ENCODE measurements at places on chromosomes 16 and 17.
A peak's percentile ranks its signal among the peaks of the same experiment; 100 is the strongest.

DNA sequence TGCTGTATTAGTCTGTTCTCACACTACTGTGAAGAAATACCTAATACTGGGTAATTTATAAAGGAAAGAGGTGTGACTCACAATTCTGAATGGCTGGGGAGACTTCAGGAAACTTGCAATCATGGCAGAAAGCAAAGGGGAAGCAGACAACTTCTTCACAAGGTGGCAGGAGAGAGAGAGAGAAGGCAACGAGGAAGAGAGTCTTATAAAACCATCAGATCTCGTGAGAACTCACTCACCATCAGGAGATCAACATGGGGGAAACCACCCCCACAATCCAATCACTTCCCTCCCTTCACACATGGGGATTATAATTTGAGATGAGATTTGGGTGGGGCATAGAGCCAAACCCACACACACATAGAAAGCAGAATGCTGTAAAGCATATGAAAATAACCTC lies 896.2 kb downstream of the CDH11 start:
- H3K4me1 ChIP-seq, result no peaks in the 10 kb centered on the region
- H3K36me3 ChIP-seq, result no peaks in the 10 kb centered on the region
- no peaks in the 10 kb centered on the region for H3K27me3 ChIP-seq

DNA sequence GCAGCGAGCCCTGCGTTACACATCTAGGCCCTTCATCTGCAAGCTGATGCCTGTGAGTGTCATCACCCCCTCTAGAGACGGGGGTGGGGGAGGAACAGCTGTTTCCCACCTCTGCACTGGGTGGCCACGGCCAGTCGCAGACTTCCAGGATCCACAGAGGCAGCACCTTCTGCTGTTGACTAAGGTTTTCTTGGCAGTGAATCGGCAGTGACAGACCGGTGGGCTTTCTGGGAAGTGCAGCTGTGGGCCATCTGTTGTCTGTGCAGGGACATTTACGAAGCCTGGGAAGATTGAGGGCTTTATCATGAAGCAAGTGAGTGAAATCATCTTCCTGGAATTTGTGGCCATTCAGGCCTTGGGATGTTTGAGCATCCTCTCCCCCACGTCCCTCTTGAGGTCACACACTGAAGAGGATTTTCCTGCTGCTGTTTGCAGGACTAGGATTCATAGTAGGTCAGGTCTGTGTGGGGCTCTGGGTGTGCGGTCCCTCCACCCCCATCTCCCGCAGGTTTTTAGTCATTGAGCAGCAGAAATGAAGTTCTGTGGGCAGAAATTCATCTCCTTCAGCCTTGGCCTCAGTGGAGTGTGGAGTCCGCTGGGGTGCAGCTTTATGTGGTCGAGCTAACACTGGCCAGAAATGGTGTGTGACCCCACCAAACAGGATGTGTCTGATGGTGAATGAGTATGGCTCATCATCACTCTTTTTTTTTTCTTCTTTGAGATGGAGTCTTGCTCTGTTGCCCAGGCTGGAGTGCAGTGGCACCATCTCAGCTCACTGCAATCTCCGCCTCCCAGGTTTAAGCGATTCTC lies 12.0 kb downstream of the PGS1 start:
- H3K36me3 ChIP-seq, result peaks cover 34% of the 10 kb centered on the region
- DNase-seq, result peak; percentile 33
- no peak overlapping the region for H3K27ac ChIP-seq
- H3K4me1 ChIP-seq, result peaks cover 52% of the 10 kb centered on the region
- H3K4me3 ChIP-seq, result no peak overlapping the region

DNA sequence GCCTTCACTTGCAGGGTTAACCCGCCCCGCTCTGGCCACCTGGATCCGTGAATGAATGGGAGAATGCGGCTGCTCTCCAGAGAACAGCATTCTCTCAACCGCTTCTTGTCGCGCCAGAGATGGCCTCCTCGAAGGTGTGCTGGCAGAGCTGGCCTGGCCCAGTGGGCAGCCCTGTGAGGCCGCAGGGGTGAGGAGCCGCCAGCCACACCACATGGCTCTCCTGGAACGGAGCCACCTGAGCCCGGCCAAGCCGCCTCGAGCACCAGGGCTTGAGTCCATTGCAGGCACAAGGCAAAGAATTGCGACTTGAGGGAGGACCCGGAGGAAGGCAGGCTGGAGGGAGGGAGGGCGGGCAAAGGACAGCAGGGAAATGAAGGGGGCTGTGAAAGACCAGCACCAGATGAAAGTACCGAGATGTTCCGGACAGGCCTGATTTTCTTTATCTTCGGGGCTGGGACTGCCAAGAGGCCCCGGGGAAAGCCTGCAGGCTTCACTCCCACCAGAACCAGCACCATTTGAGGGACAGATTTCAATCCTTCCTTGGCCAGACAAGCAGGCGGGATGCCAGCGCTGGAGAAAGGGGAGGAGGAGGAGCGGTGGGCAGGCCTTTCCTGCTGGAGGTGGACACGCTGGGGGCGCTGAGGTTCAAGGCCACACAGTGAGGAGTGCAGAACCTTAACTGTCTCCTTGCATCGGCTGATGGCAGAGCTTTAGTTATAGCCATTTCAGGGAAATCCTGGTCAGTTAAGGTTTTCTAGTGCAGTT lies 69.4 kb downstream of the MRC2 start:
- no peak overlapping the region for H3K27ac ChIP-seq
- DNase-seq, result no peak
- peaks cover 8% of the 10 kb centered on the region for H3K4me1 ChIP-seq

GRCh38 chr17:34366529-34367107 lies 3.6 kb upstream of the CCL1 start:
- no peaks in the 10 kb centered on the region for H3K27me3 ChIP-seq
- no peaks in the 10 kb centered on the region for H3K36me3 ChIP-seq
- H3K4me1 ChIP-seq, result peaks cover 79% of the 10 kb centered on the region
- no peak for DNase-seq

DNA sequence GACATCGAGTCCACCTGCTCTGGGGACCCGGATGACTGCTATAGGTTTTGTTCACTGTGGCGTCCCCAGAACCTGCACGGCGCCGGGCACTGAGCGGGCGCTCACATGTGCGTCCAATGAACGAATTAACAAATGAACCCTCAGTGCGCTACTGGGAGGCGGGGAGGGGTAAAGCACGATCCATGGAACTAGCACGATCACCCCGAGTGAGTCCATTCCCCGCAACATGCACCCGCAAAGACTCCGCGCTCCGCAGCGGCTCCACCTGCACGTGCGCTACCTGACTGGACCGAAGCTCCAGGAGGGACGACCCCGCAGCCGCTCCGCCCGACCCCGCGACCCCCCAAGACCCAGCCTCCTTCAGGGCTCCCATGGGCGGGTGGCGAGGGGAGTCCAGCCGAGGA lies 491 bp downstream of the TRAP1 start:
- peak; percentile 6 for DNase-seq
- no peaks in the 10 kb centered on the region for H3K36me3 ChIP-seq
- peaks cover 16% of the 10 kb centered on the region for H3K4me1 ChIP-seq
- peak overlapping the region; percentile 66 for H3K27ac ChIP-seq
- no peaks in the 10 kb centered on the region for H3K27me3 ChIP-seq
- H3K4me3 ChIP-seq, result peak overlapping the region; percentile 84

DNA sequence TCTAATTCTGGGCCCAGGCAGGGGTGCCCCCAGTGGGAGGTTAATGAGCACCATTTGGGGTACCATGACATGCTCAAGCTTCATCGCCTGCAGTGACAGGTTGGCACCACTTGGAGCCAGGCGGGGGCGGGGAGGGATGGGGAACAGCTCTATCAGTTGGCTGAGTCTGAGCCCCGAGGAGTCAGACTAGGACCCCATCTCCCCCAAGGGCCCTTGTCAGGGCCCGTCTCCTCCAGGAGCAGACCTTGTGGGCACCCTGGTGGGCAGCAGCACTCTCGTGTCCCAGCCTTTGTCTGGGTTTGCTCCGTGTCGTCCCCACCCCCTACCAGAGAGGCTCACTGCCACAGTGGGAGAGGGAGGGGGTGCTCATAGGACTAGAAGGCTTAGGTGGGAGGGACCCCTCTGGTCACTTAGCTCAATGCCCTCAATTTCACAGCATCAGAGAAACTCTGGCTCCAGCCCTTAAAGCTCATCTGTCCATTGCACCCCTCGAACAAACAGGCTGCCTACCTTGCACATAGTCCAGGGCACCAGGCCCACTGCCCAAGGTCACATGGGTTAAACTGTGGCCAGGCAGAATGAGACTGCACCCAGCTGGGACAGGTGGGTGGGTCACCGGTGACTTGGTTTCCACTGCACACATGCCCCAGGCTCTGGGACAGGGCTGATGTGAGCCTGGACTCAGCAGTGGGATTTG lies 4.1 kb downstream of the PPP1R9B start:
- H3K4me1 ChIP-seq, result peaks cover 68% of the 10 kb centered on the region
- DNase-seq, result peak; percentile 19
- H3K27me3 ChIP-seq, result no peaks in the 10 kb centered on the region
- H3K27ac ChIP-seq, result no peak overlapping the region
- peaks cover 2% of the 10 kb centered on the region for H3K36me3 ChIP-seq
- peak overlapping the region; percentile 88 for H3K4me3 ChIP-seq

GRCh38 chr16:48911700-48912099 lies 301.7 kb upstream of the N4BP1 start:
- no peaks in the 10 kb centered on the region for H3K4me1 ChIP-seq
- peaks cover 2% of the 10 kb centered on the region for H3K27me3 ChIP-seq
- DNase-seq, result no peak
- no peak overlapping the region for H3K27ac ChIP-seq
- no peak overlapping the region for H3K4me3 ChIP-seq
- H3K36me3 ChIP-seq, result no peaks in the 10 kb centered on the region

GRCh38 chr16:50841081-50841886 lies 99.4 kb downstream of the CYLD start:
- DNase-seq, result peak; percentile 97
- H3K36me3 ChIP-seq, result no peaks in the 10 kb centered on the region
- peaks cover 28% of the 10 kb centered on the region for H3K4me1 ChIP-seq
- peak overlapping the region; percentile 87 for H3K27ac ChIP-seq

DNA sequence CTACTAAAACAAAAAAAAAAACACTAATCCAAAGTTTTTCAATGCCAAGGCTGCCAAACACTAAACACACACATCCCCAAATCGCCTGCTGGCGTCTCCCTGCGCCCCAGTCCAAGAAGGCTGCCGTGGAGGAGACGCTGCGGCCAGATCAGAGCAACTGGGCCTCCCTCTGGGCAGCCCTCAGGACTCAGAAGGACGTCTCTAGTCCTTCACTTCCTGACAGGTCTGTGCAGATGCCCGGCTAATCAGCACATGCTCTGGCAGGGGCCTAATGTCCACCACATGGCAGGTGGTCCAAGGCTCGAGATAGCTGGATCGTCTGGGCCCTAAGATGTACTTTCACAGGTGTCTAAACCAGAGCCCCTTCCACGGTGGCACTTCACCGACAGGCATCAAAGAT lies 2.7 kb downstream of the SLC38A10 start:
- peaks cover 24% of the 10 kb centered on the region for H3K36me3 ChIP-seq
- DNase-seq, result no peak
- peaks cover 30% of the 10 kb centered on the region for H3K4me1 ChIP-seq
- no peak overlapping the region for H3K27ac ChIP-seq
- H3K27me3 ChIP-seq, result no peaks in the 10 kb centered on the region

DNA sequence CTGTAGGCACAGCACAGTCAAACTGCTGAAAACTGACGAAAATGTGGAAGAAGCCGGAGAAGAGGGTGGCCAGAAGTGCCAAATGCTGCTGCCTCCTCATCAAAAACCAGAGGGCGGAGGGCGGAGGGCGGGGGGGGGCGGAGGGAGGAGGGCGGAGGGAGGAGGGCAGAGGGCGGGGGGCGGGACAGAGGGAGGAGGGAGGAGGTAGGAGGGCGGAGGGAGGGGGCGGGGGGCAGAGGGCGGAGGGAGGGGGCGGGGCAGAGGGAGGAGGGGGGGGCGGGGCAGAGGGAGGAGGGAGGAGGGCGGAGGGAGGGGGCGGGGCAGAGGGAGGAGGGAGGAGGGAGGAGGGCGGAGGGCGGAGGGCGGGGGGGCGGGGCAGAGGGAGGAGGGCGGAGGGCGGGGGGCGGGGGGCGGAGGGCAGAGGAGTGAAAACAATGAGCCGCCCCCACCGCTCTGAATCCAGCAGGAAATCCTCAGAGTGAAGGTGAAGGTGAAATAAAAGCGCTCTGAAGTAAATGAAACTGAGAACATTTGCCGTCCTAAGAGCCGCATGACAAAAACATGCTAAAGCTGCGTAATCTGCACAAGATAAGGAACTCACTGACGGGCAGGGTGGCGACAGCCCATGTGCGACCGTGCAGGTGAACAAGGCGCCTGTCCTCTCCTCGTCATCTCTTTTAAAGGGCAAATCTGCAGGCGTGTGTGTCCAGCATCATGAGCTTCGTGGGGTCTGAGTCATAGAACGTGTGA lies 22.6 kb upstream of the CBFA2T3 start:
- DNase-seq, result no peak
- H3K27me3 ChIP-seq, result no peaks in the 10 kb centered on the region
- no peak overlapping the region for H3K27ac ChIP-seq
- no peaks in the 10 kb centered on the region for H3K36me3 ChIP-seq
- no peak overlapping the region for H3K4me3 ChIP-seq

- peak overlapping the region; percentile 46 for H3K27ac ChIP-seq
- H3K27me3 ChIP-seq, result no peaks in the 10 kb centered on the region
- no peak overlapping the region for H3K4me3 ChIP-seq
- H3K36me3 ChIP-seq, result peaks cover 21% of the 10 kb centered on the region
- peaks cover 8% of the 10 kb centered on the region for H3K4me1 ChIP-seq
- peak; percentile 57 for DNase-seq
Measured at GRCh38 chr16:3637371-3637923, 17.0 kb upstream of the DNASE1 start.

DNA sequence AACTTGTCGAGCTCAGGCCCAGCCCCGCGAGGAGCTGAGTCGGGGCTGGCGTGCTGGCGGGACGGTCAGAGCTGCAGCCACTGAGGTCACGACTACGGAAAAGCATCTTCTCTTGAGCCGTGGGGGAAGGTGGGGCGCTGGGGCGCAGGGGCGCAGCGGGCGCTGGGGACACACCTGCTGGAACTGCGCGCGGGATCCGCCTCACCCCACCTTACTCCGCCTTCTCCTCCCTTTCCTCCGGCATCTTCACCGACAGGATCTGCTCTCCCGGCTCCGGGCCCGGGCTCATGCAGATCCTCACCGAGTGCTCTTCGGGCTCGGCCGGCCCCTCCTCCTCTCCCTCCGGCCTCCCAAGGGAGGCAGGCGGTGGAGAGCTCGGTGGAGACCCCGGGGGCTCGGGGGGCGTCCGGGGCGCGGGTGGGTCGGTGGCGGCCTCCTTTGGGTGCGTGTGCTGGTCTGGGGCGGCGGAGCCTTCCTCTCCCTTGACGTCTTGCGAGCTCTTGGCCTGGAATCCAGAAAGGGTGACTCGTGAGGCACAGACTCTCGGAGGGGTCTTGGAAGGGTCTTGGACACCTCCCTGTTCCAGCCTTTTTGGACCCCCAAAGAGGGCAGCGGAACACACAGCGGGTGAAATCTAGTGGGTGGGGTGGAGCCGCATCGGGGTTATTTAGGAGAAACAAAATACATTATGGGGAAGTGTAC lies 81.8 kb upstream of the KIFC3 start:
- H3K36me3 ChIP-seq, result no peaks in the 10 kb centered on the region
- H3K4me1 ChIP-seq, result no peaks in the 10 kb centered on the region
- DNase-seq, result no peak
- H3K27me3 ChIP-seq, result peaks cover 7% of the 10 kb centered on the region
- no peak overlapping the region for H3K4me3 ChIP-seq

Measured in common myeloid progenitor, CD34-positive (primary cell).